ENCODE measurements at places on chromosomes 16 and 17.

GRCh38 chr16:27182906-27183405 lies 20.4 kb upstream of the KDM8 start:
- no peak for DNase-seq

DNA sequence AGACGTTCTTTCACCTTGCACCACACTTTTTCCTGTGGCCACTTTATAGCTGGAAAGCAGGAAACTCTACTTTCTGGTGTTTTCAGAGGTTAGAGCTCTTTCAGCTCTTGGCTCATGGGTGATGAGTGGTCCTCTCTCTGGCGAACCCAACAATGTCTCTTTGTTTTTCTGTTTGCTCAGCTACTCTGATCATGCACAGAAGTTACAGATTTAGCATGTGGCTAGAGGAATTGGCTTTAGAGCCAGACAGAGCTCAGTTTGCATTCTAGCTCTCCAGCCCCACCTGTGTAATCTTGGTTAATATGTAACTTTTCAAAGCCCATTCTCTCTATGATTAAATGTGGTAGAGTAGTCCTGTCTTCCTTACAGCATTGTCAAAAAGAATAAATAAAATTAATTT lies 225.2 kb downstream of the HAPSTR1 start:
- DNase-seq = no peak

- DNase-seq = no peak
These were observed 44.3 kb downstream of the FZD2 start for GRCh38 chr17:44601539-44601938.

- DNase-seq = peak; percentile 34
These were observed 23.0 kb upstream of the CAPNS2 start for GRCh38 chr16:55543472-55543871.

GRCh38 chr16:84079664-84080063 lies 37.1 kb upstream of the SLC38A8 start:
- no peak for DNase-seq

GRCh38 chr17:68909066-68909465 lies 46.1 kb downstream of the ABCA8 start:
- peak; percentile 97 for DNase-seq

- no peak for DNase-seq
These were observed 69.2 kb upstream of the DHX40 start for GRCh38 chr17:59496178-59496577.

DNA sequence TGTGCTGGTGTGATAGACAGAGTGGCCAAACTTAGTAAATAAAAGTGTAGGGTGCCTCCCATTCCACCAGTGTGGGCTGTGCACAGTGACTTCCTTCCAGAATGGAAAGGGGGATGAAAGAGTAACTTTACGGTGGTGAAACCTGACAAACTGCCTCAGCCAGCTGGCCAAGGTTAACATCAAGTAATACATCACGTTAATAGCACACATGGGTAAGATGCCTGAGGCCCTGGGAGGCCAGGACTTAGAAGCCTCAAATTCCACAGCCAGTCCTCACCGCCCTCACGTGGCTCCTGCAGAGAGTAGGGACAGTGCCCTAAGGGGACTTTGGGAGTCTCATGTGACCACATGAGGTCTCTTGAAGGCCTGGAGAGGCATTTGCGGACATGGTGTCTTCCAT lies 14.1 kb downstream of the RMI2 start:
- DNase-seq = peak; percentile 72

Measured in iris pigment epithelial cell (primary cell).